ENCODE measurements at places on chromosomes 4 and X.

- no peaks in the 10 kb centered on the region for H3K27me3 ChIP-seq
- no peaks in the 10 kb centered on the region for H3K36me3 ChIP-seq
- no peak overlapping the region for H3K27ac ChIP-seq
- no peaks in the 10 kb centered on the region for H3K4me1 ChIP-seq
- H3K4me3 ChIP-seq: no peak overlapping the region
Observed at GRCh38 chr4:176587920-176588319, 204.8 kb downstream of the VEGFC start.

- H3K36me3 ChIP-seq: no peaks in the 10 kb centered on the region
- no peaks in the 10 kb centered on the region for H3K27me3 ChIP-seq
- DNase-seq: no peak
- H3K4me1 ChIP-seq: no peaks in the 10 kb centered on the region
- no peak overlapping the region for H3K27ac ChIP-seq
- no peak overlapping the region for H3K4me3 ChIP-seq
Observed at GRCh38 chr4:150005537-150005936, 72.7 kb upstream of the DCLK2 start.

- no peak overlapping the region for H3K4me3 ChIP-seq
- DNase-seq: no peak
- no peak overlapping the region for H3K27ac ChIP-seq
- H3K27me3 ChIP-seq: no peaks in the 10 kb centered on the region
Observed at GRCh38 chrX:39459952-39460351, 637.8 kb downstream of the BCOR start.

DNA sequence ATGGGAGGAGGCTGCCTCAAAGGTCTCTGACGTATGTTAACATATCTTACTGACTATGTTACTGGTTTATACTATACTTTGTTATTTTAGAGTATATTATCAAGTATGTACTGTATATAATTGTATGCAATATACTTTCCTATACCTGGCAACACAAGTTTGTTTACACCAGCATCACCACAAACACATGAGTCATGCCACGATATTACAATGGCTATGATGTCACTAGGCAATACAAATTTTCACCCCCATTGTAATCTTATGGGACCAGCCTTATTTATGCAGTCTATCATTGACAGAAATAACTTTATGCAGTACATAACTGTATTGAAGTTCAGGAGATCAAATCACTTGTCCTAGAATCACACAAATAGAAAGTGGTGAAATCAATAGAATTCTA is 329.9 kb upstream of the SLC7A11 start:
- H3K27me3 ChIP-seq: no peaks in the 10 kb centered on the region
- H3K4me3 ChIP-seq: no peak overlapping the region
- H3K4me1 ChIP-seq: no peaks in the 10 kb centered on the region
- DNase-seq: no peak
- no peak overlapping the region for H3K27ac ChIP-seq

GRCh38 chrX:118225711-118226428 is 109.3 kb upstream of the KLHL13 start:
- H3K27me3 ChIP-seq: no peaks in the 10 kb centered on the region
- no peak overlapping the region for H3K4me3 ChIP-seq

DNA sequence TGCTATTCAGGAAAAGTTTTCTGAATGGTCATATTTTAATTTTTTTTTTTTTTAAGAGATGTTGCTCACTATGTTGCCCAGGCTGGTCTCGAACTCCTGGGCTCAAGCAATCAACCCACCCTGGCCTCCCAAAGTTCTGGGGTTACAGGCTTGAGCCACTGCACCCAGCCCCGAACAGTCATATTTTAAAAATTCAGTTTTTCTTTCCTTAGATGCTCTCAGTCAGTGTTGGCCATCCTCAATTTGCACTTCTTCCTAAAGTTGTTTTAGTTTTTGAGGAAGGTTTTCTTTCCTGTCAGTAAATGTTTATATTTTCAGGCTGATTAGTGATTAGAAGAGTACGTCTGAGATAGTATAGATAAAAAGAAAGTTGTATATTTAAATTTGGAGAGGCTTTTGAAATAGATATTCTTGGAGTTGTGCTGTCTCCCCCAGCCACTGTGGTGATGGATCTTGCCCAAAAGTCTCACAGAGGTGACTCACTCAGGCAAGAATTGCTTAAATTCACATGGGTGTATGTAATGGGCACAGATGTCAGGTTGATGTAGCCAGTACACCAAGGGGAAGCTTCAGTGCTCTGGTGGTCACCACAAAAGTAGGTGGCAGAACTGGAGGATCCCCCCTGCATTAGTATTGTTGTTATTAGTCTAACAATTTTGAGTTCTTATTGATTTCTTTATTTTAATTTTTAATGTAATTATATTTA is 72.2 kb upstream of the ELOVL6 start:
- H3K4me1 ChIP-seq: no peaks in the 10 kb centered on the region
- H3K27ac ChIP-seq: no peak overlapping the region
- DNase-seq: no peak
- no peaks in the 10 kb centered on the region for H3K27me3 ChIP-seq
- H3K4me3 ChIP-seq: no peak overlapping the region

DNA sequence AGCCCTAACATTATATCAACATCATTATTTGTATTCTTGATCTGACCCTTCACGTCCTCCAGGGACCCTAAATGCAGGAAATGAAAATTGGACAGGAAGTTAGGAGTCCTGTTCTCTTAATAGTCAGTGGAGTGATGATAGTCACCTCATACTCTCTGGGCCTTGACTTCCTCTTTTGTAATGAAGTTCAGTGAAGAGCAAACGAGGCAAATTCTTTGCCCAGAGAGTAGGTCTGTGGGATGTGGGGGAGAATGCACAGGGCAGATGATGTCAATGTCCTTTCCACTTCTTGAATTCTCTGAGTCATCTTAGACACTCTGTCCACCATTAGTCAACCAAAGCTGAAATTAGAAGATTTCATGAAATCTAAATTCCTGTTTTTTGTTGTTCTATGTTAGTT is 17.1 kb upstream of the GPRIN3 start:
- no peaks in the 10 kb centered on the region for H3K4me1 ChIP-seq
- no peaks in the 10 kb centered on the region for H3K27me3 ChIP-seq
- DNase-seq: peak; percentile 19
- no peak overlapping the region for H3K27ac ChIP-seq

DNA sequence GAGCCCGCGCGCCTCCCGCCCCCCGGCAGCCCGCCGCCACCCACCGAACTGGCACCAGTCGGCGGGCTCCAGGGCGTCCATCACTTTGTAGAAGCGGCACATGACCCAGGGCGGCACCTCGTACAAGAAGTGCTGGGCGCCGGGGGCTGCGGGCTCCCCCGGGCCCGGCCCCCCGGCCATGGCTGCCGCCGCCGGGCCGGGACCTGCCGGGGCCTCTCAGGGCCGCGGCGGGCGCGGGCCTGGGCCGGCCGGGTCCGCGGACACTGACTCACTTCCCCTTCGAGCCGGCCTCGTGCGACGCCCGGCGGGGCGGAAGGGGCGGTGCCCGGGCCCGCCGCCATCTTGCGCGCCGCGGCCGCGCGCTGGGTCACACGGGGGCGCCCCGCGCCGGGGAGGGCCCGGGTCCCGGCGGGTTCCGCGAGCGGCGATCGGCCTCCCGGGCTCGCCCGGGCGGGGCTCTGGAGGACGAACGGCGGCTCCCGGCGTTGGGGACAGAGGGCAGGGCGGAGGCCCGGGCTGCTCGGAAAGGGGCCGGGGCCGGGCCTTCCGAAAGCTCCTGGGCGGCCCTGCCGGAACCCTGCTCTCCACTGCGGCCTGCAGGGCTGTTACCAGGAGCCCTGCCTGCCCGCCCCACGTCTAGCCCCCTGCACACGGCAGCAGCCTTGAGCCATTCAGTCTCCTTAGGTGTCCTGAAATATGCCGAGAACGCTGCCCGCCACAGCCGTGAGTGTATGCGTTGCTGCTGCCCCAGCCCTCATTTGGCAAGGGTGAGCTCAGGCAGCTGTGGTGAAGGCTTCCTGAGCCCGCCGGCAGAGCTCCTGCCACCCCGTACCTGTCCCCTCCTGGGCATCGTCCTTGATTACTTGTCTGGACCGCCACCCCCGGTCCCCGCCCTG is at the start of gene IRAK1:
Gene IRAK1 (minus strand): TSS at position 270 of the 896 bp plus-strand sequence. CDS start 90 bp downstream, at position 180.
- peaks cover 6% of the 10 kb centered on the region for H3K4me1 ChIP-seq
- peak within 1 kb of the TSS; percentile 64 for H3K4me3 ChIP-seq
- peak within 1 kb of the TSS; percentile 84 for H3K27ac ChIP-seq
- no peaks in the 10 kb centered on the region for H3K36me3 ChIP-seq
- H3K27me3 ChIP-seq: no peaks in the 10 kb centered on the region
- DNase-seq: no peak

GRCh38 chr4:129328162-129328561 is 232.2 kb downstream of the C4orf33 start:
- no peak for DNase-seq
- H3K4me1 ChIP-seq: no peaks in the 10 kb centered on the region
- H3K36me3 ChIP-seq: no peaks in the 10 kb centered on the region
- H3K27ac ChIP-seq: no peak overlapping the region
- no peak overlapping the region for H3K4me3 ChIP-seq
- no peaks in the 10 kb centered on the region for H3K27me3 ChIP-seq

DNA sequence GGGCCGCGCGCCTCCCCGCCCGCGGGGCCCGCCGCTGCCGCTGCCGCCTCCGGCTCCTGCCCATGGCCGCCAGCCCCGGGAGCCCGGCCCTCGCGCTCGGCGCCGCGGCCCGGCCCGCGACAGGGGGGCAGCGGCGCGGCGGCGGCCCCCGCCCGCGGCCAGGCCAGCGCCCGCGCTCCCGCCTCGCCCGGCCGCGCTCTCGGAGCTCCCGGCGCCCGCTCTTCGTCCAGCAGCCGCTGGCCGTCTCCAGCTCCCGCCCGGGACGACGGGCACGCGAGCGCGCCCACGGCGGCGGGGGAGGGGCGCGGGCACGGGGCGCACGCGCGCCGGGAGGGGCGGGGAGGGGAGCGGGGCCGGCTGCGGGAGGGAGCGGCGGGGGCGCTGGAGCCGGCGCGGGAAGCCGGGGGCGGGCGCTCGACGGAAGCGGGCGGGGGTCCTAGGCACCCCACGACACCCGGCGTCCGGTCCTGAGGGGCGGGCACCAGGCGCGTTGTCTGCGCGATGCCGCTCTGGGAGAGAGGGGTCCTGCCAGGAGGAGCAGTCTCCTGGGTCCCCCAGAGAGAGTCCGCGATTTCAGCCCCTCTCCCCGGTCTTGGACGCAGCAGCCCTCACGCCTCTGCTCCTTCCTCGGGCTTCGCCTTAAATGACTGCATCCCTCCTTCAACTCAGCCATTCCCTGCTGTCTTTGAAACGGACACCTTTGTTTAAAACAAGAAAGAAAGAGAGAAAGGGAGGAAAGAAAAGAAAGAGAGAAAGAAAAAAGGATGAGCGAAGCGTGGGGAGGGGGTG is 490 bp upstream of the PDZD4 start:
- H3K4me1 ChIP-seq: peaks cover 4% of the 10 kb centered on the region
- no peak overlapping the region for H3K4me3 ChIP-seq
- H3K27me3 ChIP-seq: no peaks in the 10 kb centered on the region
- no peaks in the 10 kb centered on the region for H3K36me3 ChIP-seq
- no peak overlapping the region for H3K27ac ChIP-seq

GRCh38 chrX:15299941-15300851 is 15.2 kb downstream of the ASB11 start:
- H3K36me3 ChIP-seq: no peaks in the 10 kb centered on the region
- no peak for DNase-seq
- H3K27ac ChIP-seq: no peak overlapping the region
- no peaks in the 10 kb centered on the region for H3K27me3 ChIP-seq
- H3K4me1 ChIP-seq: no peaks in the 10 kb centered on the region

- H3K4me3 ChIP-seq: peak overlapping the region; percentile 10
- H3K4me1 ChIP-seq: no peaks in the 10 kb centered on the region
- H3K27me3 ChIP-seq: no peaks in the 10 kb centered on the region
- DNase-seq: no peak
- no peak overlapping the region for H3K27ac ChIP-seq
- no peaks in the 10 kb centered on the region for H3K36me3 ChIP-seq
Observed at GRCh38 chr4:85210353-85210752, 243.9 kb upstream of the WDFY3 start.

DNA sequence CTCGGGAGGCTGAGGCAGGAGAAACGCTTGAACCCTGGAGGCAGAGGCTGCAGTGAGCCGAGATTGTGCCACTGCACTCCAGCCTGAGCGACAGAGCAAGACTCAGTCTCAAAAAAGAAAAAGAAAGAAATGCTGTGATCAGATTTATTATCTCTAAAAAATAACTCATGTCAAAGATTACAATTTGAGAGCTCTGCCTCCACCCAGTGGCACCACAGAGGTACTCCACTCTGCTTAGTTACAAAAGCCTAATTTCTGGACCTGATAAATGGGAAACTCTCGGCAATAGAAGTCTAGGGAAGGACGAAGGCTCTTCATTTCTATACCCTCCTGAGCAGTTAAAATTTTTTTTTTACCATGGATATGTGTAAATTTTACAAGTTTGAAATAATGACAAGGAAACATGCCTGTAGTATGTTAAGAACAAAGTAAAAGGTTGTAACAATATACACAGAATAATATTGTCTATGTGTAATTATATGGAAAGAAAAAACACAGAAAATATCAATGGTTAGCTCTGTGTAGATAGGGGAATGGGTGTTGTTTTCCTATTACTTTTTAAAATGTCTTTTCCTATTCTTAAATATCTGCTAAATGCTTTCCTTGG is 149.8 kb downstream of the STIM2 start:
- no peak overlapping the region for H3K27ac ChIP-seq
- H3K4me1 ChIP-seq: peaks cover 4% of the 10 kb centered on the region
- DNase-seq: peak; percentile 62
- H3K27me3 ChIP-seq: no peaks in the 10 kb centered on the region
- no peaks in the 10 kb centered on the region for H3K36me3 ChIP-seq

DNA sequence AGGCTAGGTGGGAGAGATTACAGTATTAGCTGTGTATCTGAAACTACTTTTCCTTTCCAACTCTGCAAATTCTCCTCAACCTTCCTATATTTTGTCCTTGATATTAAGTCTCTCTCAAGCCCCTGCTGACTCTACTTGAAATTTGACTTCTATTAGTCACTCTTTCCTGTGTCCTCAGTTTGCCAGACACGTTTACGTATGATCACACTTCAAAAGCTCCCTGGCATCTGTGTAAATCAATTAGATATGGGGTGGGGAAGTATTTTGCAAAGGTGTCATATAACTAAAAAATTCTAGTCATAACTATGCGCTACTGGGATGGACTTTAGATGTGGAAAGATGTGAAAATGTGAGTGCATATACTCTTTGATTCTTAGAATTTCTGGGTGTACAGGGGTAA is 67.4 kb upstream of the ARHGAP24 start:
- H3K4me3 ChIP-seq: no peak overlapping the region
- no peak for DNase-seq
- H3K4me1 ChIP-seq: no peaks in the 10 kb centered on the region

GRCh38 chr4:168634276-168634802 is 137.5 kb downstream of the PALLD start:
- no peaks in the 10 kb centered on the region for H3K4me1 ChIP-seq
- H3K27me3 ChIP-seq: no peaks in the 10 kb centered on the region
- DNase-seq: no peak
- H3K4me3 ChIP-seq: no peak overlapping the region

- no peak overlapping the region for H3K4me3 ChIP-seq
- H3K4me1 ChIP-seq: peaks cover 5% of the 10 kb centered on the region
Observed at GRCh38 chr4:122928930-122929329, 6.5 kb upstream of the NUDT6 start.

GRCh38 chr4:96039217-96039616 is 199.3 kb downstream of the PDHA2 start:
- no peak for DNase-seq
- H3K36me3 ChIP-seq: no peaks in the 10 kb centered on the region
- H3K27ac ChIP-seq: no peak overlapping the region
- no peak overlapping the region for H3K4me3 ChIP-seq
- no peaks in the 10 kb centered on the region for H3K27me3 ChIP-seq
- no peaks in the 10 kb centered on the region for H3K4me1 ChIP-seq

All from testis (tissue), 5 donors.